ENCODE measurements at places on chromosomes 1 and 21.

DNA sequence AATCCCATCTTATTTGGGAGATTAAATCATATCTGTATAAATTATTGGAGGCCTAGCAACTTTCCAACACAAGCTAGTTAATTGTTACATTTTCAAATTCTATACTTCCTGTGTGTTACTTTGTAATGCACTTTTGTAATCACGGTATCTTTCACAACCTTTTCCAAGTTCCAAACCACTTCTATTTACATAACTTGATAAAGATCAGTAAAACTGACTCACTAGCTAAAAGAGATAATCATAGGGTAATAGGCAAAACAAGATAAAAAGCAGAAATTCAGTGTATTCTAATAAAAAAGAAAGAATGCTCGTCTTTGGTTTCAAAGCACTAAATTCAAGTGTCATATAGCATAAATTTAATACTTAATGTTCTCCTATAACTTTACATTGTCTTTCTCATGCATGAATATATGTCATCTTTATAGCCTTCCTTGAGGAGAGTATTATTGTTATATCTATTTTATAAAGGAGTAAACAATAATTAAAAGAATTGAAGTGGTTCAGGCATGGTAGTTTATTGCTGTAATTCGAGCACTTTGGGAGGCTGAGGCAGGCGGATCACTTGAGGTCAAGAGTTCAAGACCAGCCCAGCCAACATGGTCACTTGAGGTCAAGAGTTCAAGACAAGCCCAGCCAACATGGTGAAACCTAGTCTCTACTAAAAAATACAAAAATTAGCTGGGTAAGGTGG lies 66.4 kb downstream of the RGS13 start:
- no peak for DNase-seq

- no peak for DNase-seq
Measured at GRCh38 chr1:175225805-175226129, 33.2 kb upstream of the KIAA0040 start.

DNA sequence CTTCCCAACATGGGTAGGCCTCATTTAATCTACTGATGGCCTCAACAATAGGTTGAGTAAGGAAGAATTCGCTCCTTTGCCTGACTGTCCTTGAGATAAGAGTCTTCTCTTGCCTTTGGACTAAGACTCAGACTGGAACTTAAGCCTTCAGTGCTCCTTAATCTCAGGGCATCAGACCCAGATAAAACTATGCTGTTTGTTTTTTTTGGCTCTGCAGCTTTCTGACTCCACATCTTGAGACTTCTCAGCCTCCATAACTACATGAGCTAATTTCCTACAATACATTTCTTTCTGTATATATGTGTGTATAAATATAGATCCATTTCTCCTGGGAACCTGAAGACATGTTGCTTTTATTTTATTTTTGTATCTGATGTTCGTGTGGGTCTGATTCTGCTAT lies 1470.7 kb upstream of the PRMT6 start:
- no peak for DNase-seq

DNA sequence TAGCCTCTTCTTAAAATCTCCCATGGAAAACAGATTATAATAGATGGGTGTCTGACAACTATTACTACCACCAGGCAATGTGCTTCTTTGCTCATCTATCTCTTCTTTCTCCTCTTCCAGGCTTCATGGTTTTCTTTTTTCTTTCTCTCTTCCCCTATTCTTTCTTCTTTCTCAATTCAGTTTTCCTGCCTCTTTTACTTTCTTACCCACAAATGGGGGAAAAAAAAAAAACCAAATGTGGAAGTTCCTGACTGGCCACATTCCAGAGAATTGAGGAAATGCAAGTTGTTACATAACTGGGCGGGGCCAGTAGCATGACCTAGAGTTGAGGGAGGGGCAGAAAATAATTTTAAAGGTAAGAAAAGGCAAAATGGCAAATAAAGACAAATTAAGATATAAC lies 10.9 kb upstream of the SMG7 start:
- no peak for DNase-seq

DNA sequence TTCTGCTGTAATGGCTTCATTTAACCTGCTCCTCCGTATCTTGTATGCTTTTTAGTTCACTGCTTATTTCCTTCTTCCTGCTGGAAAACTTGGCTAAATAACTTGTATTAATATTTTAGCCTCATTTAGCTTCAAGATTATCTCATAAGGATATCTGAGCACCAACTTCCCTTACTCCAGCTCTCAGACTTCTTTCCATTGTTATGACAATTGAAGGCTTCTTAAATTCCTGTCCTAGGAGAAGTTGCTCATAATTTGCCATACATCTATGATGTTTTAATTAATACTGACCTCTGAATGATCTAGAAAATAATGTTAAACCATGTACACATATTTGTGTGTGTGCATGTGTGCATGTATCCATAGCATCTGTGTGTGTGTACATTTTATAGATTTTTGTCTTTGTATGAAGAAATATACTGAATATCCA lies 1524.4 kb upstream of the TPTE start:
- DNase-seq: no peak

- DNase-seq: no peak
Measured at GRCh38 chr1:94716965-94717364, 103.2 kb upstream of the SLC44A3 start.

- DNase-seq: no peak
Measured at GRCh38 chr1:167467126-167467710, 51.1 kb downstream of the CD247 start.

DNA sequence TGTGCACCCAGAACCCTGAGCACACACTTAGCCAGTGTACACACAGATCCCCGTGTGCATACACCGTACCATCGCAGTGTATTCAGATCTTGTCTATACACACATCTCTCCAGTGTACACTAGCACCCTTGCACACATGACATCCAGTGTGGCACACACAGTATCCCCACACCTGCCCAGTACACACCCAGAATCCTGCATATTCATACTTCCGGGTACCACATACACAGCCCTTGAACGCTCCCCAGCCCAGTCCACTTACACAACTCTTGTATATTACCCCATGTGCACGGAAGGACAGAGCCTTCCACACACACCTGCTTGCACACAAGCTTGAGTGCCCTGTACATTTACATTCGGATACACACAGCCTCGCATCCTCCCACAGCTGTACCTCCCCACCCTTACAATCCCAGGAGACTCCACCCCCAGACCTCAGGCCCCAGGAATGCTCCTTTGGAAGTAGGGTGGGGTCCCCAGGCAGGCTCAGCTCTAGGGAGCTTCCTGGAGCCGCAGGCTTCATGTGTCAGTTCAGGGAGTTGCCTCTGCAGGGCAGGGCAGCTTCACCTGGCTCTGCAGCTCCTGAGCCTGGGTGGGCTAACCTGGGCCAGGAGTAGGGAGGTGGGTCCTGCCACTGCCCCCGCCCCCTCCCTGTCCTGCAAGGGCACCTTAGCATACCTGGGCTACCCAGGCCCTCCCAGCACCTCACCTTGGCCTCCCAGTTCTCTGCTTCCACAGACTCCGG lies 46.2 kb downstream of the AHDC1 start:
- DNase-seq: no peak

- no peak for DNase-seq
Measured at GRCh38 chr1:21349693-21350092, 59.4 kb upstream of the ECE1 start.

DNA sequence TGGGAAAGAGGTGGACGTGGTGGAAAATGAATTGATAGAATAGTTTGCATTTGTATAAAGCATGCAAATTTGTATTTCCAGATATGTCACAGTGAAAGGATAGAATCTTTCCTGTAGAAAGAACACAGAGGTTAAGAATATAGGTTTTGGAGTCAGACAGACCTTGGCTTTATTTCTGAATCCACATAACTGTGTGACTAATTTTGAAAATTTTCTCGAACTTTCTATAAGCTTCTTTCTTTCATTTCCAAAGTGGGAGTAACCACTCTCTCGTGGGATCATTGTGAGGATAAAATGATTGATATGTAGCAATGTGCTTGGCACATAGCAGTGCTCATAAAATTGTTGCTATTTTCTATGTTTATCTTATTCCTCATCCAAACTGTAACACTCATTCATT lies 108.8 kb downstream of the DISC1 start:
- DNase-seq: no peak

DNA sequence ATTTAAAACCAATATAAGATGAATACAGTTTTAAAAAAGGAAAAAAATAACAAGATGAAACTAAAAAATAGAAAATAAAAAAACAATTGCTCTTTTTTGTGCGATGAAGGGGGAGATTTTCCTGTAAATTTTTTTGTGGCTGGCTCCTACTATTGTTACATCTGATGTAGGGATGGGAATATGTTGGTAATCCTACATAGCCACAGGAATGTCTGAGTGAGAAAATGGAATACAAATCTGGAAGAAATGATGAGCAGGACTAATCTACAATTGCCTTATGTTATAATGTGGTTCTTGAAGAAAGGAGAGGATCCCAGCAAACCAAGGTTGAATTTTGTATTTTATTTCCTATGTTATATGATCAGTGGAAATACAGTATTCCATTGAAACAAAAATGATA lies 40.9 kb downstream of the ATP6V1G3 start:
- no peak for DNase-seq

GRCh38 chr1:232748910-232749368 lies 56.3 kb upstream of the MAP10 start:
- no peak for DNase-seq

All from activated CD4-positive, alpha-beta T cell treated with anti-CD3 and anti-CD28 coated beads, Interleukin-2, amount 50 U/mL, for 24 hours (primary cell).